SK-MEL-5 (cell line): ENCODE measurements at places on chromosomes 4 and X. TPM values are rescaled to one million over a fixed set of nuclear protein-coding genes. Genes with fewer than 3 reads are reported as not detected.

- DNase-seq = peak; percentile 35
Observed at GRCh38 chr4:184649971-184650855, 675 bp downstream of the PRIMPOL start.

DNA sequence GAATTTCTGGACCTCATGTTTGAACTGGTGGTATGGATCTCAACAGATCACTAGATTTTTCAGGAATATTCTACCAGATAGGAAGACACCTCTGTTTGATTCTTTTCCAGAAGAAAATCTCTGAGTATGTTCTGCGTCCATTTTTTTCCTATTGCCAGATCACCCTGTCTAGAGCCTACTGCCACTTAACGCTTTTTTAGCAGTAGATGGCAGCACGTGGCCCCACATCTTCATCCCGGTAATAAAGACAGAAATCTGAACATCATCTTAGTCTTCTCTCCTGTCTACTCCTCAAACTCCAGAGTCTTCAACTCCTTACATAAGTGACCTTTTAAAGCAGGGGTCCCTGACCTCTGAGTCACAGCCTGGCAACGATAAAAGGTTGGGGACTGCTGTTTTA is 184.7 kb downstream of the TMA16 start:
- DNase-seq = peak; percentile 38

DNA sequence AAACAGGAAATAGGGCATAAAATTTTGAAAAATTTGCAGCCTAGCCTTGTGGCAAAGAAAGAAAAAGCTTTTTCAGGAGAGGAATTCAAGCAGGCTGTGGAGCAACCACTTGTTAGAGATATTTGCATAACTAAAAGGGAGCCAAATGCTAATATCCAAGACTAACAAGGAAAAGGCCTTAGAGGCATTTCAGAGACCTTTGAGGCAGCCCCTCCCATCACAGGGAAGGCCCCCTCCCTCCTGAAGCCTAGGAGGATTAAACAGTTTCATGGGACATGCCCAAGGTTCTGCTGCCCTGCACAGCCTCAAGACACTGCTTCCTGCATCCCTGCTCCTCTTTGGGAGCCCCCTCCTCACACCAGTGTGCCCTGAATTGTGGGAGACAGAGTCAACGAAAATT is 275.4 kb upstream of the SFRP2 start:
- no peak for DNase-seq

The PNMA6A gene
- total RNA-seq = 7.5 and 9.4 TPM in 2 replicates

DNA sequence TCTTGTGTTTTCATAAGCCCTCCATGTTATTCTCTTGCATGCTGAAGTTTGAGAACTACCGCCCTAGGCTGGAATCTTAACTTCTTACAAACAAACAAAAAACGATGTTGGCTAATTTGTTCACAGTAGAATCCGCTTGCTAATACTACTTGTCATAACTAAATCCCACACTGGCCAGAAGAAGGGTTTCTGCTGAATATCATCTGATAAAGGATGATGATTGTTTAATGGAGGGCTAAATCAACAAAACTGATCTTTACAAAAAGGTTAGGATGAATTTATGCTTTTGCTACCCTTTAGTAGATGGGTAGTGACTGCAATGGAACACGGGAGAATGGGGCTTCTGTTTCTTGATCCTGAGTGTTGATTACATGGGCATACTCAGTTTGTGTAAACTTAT is 42.3 kb downstream of the SPATA4 start:
- DNase-seq = no peak

DNA sequence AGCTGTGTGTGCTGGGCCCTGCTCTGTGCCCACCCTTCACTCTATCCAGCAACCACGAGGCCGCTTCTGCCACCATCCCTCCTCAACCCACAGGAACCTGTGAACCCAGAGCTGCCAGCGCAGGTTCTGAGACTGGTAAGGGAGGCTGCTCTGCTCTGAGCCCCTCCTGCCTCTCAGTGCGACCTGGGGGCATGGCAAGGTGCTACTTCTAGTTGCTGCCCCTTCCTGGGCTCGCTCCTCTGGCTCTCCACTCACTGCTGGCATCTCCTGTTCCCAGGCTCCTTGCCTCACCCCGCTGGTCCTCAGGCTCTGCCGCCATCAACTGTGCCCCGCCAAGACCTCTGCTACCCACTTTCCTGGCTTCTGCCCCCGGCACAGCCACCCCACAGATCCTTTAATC is 39.3 kb downstream of the RNF212 start:
- DNase-seq = no peak

DNA sequence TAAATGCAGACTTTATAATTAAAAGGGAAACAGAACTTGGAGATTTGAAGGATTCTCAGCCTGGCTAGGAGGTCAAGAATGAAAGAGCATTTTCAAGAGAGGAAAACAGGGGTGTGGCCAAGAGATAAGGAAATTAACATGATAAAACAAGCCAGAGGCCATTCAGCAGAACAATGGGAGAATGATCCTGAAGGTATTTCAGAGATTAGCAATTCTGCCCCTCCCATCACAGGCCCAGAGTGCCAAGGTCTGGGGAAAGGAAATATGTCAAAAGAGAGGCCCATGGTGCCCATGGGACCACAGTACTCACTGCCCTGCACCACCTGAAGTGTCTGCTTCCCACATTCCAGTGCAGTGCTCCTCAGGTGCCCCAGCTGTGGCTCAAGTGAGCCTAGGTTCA is 188.5 kb upstream of the STS start:
- DNase-seq = no peak

The LAGE3 gene
- total RNA-seq = 47.7 and 58.6 TPM in 2 replicates

GRCh38 chr4:145564540-145564939 is 54.6 kb upstream of the MMAA start:
- DNase-seq = peak; percentile 19

DNA sequence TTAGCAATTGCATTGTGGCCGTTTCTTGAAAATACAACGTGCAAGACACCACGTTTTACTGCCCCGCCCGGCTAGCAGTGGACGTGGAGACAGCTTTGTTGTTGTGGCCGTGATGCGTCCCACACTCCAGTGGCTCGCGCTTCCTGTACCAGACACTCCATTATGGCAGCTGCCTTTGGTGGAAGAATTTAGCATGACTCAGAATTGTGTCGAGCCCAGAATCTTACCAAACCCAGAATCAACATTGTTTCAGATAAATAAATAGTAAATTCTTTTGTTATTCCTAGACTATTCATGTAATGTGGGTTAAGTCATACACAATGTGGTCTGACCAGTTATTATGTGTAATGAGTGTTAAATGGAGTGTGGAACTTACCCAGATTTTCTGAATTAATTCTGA is 25.3 kb upstream of the S100P start:
- DNase-seq = no peak

The ING2 gene
- total RNA-seq = 9.0 and 9.7 TPM in 2 replicates

GRCh38 chr4:151808120-151808529 is 47.3 kb upstream of the GATB start:
- no peak for DNase-seq

- DNase-seq = no peak
Observed at GRCh38 chr4:24146127-24146526, 256.3 kb upstream of the PPARGC1A start.

DNA sequence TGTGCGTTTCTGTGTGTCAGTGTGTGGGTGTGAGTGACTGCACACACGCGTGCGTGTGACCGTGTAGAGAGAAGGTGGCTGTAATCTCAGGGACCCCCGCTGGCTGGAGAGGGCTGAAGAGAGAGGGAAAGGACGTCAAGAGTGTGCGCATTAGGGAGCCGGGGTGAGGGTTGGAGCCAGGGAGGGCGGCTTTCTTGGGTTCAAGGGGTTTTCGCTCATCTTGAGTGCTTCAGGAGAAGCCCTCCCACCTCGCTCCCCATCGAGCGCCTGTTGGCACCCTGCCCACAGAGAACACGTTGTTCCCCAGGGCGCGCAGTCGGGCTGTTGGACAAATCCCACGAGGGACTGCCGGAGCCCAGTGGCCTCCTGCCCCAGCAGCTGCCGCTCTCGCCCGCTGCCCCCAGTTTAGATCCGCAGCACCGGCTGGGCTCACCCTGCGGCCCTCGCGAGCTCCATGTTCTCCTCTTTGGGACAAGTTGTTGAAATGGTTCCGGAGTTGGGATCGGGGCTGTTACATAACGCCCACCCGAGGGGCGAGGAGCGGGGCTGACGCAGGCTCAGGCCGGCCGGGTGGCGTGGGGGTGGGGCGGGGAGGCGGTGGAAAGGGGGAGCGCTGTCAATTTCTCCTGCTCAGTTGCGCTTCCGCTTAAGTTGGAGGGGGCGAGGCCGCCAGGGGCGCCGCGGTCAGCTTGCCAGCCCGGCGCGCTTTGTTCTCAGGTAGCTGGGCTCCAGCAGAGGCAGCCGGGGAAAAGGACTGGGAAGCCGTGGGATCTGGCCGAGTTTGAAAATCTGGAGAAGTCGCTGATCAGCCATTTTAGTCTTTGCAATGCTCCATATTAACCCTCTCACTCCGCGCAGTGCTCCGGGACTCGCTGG is 1.6 kb downstream of the GRIA2 start:
- peak; percentile 15 for DNase-seq

The NLRP2B gene
- not detected in 2 replicates for total RNA-seq

GRCh38 chr4:41763729-41764128 is 15.2 kb upstream of the PHOX2B start:
- DNase-seq = no peak

DNA sequence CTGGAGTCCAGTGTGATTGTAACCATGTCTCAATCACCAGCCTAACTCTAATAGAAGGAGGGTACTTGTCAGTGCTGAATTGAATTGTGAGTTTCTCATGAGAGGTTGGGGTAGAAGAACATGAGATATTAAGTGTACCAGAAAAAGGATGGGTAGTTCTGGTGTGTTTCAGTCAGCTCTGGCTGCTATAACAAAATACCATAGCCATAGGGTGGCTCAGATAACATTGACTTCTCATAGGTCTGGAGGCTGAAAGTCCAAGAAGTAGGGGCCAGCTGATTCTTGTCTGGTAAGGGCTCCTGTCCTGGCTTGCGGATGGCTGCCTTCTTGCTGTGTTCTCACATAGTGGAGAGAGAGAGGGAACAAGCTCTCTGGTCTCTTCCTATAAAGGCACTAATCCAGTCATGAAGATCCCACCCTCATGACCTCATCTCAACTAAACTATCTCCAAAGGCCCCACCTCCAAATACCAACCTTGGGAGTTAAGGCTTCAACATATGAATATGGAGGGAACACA is 35.6 kb upstream of the STX18 start:
- no peak for DNase-seq

DNA sequence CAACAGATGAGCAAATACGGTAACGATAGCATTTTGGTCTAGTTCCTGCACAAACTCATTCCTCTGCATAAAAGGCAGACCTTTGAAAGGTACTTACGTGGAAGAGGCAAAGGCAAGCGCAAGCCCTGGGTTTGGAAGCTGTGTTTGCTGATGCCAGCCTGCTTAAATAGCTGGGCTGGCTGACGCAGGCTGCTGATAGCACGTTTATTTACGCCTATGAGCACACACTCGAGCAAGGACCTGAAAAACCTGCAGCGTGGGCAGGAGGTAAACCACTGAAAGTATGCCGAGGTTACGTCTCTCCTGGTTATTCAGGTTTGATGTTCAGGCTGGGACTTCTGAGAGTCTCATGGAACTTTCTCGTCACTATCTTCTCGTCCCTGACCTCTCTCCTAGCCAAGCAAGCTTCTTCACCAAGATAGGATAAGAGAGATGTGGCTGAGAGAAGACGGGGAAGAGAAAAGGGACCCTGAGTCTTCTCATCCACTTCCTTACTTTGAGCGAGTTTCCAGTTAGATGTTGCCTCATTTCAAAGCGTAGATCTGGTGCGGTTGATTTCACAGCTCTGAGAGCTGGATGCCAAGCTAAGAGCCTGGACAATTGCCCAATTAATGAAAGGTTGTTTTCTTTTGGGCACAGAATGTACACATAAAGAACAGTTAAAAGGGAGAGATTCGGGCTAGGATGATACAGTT is at the start of gene HOPX:
Gene HOPX (minus strand): TSS at position 139 of the 695 bp plus-strand sequence. CDS start 23,480 bp downstream, outside the sequence.
- no peak for DNase-seq

DNA sequence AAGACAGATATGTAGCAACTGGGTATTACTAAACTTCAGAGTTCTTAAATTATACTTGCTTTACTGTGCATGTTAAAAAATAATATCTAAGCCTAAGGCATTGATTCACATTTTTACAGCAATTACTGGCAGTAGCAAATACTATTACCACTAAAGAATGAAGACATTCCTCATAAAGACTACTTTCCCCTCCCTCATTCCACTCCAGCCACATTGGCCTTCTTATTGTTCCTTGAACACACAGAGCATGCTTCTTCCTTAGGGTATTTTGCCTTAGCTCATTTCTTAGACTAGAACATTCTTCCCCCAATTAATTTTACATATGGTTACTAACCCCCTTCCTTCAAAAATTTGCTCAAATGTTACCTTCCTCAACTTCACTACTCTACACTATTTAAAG is 717.0 kb downstream of the CCSER1 start:
- no peak for DNase-seq

The CENPE gene
- 9.7 and 12.4 TPM in 2 replicates for total RNA-seq

GRCh38 chrX:29431895-29432294 is 783.5 kb upstream of the MAGEB2 start:
- no peak for DNase-seq

The CDKL5 gene
- total RNA-seq = 2.9 TPM in 2 replicates

The HTN3 gene
- total RNA-seq = 42.2 and 49.0 TPM in 2 replicates

- no peak for DNase-seq
Observed at GRCh38 chrX:9555354-9555753, 90.5 kb downstream of the TBL1X start.

- DNase-seq = no peak
Observed at GRCh38 chrX:139924069-139924695, 8.7 kb downstream of the ATP11C start.

The HPSE gene
- 5.7 and 7.4 TPM in 2 replicates for total RNA-seq

DNA sequence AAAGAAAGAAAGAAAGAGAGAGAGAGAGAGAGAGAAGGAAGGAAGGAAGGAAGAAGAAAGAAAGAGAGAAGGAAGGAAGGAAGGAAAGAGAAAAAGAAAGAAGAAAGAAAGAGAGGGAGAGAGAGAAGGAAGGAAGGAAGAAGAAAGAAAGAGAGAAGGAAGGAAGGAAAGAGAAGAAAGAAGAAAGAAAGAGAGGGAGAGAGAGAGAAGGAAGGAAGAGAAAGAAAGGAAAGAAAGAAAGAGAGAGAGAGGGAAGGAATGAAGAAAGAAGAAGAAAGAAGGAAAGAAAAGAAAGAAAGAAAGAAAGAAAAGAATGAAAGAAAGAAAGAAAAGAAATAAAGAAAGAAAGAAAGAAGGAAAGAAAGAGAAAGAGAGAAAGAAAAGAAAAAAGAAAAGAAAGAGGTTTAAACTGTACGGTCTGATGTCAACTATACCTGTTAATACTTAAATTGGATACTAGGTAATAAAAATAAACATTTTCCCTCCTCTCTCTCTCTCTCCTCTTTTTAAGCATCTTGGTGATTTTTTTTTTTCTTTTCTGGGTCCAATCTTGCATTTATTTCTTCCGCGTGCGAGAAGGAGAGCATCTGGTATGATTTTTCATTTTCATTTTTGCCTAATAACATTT is 93.8 kb downstream of the CRLF2 start:
- DNase-seq = no peak

The SLC6A14 gene
- not detected in 2 replicates for total RNA-seq

GRCh38 chrX:100662796-100663195 is 18.8 kb downstream of the SRPX2 start:
- no peak for DNase-seq

The GSX2 gene
- total RNA-seq = not detected in 2 replicates

- DNase-seq = no peak
Observed at GRCh38 chr4:137934911-137935310, 307.2 kb downstream of the SLC7A11 start.

- DNase-seq = no peak
Observed at GRCh38 chr4:79083406-79084010, 144.3 kb upstream of the PAQR3 start.
